CD4-positive, alpha-beta T cell treated with Interleukin-1 beta for 1 hour (primary cell): ENCODE measurements at places on chromosomes 2 and 18.

GRCh38 chr2:8520791-8521344 is 161.0 kb upstream of the ID2 start:
- DNase-seq, result no peak

DNA sequence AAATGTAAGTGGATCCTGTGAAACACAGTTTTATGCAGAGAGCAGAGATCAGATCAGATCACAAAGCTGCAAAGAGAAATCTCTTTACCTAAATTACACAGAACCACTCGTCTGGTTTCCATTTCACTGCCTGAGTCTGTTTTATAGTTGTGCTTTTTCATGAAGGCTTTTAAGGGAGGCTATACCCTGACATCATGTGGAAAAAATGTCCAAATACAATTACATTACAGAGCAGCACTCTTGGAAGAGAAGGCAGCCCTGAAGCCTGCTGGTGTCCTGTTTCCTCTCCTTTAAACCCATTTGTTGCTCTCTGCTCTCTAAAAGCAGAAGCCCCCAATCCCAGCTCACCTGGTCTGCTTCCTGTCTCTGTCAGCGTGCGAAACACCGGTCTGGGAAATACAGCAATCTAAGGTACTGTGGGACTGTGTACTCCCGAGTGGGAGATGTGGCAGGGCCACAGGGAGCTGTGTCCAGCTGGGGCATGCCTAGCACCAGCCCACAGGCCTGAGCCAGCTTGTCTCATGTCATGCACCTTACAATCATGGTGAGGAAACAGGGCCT is 24.8 kb upstream of the ZFP36L2 start:
- no peak for DNase-seq

- DNase-seq, result no peak
Measured at GRCh38 chr2:173979751-173980351, 14.7 kb upstream of the SP3 start.

- DNase-seq, result no peak
Measured at GRCh38 chr2:64832936-64833335, 156.3 kb upstream of the SLC1A4 start.

DNA sequence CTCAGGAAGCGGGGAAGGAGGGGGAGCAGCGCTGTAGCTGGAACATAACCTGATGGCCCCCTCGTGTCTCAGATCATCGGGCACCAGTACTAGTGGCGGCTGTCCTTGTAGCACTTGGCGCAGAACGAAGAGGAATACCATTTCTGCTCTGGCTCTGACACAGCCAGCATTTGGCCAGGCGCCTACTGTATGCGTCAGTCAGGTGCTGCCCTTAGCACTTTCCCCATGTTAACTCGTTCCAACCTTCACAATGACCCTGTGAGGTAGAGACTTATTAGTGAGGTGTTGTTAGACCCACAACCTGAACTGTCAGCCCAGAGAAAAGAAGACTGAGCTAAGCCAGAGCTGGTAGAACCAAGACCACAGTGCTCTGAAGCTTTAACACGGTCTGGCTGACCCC is 47.7 kb upstream of the EML6 start:
- no peak for DNase-seq

DNA sequence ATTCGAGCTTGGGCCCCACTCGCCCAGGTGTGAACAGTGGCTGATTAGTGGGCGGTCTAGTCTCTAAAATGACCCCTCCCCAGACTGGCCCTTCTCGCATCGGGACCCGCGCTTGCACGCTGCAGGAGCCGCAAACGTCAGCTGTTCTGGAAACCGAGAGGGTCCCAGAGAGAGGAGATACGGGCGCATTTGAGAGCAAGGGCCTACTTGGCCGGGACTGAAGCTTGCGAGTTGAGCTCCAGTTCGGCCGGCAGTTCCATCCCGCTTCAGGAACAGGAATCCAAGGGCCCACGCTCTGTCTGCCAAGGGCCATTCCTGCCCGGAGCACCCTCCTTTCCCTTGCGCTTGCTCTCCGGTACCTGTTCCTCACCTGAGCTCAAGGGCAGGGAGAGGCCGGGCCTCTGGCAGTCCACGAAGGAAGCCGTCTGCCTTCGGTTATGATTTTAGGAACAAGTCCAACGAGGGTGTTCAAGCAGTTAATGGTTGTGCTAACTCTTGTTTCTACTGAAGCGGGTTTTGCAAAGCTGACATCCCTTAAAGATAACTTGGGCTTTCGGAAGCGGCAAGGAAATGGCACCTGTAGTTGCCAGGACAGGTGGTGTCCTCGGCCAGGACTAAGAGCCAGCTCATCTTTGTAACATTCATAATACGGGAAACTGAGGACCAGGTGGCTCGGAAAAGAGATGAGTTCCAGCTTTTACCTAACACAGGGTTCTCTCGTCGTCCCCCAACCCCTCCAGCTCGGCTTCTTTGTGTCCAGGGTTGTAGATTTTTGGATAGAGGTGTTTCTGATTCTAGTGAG is 3.9 kb upstream of the DLX1 start:
- no peak for DNase-seq

- peak; percentile 9 for DNase-seq
Measured at GRCh38 chr2:74747411-74748080, 86.4 kb upstream of the HK2 start.

DNA sequence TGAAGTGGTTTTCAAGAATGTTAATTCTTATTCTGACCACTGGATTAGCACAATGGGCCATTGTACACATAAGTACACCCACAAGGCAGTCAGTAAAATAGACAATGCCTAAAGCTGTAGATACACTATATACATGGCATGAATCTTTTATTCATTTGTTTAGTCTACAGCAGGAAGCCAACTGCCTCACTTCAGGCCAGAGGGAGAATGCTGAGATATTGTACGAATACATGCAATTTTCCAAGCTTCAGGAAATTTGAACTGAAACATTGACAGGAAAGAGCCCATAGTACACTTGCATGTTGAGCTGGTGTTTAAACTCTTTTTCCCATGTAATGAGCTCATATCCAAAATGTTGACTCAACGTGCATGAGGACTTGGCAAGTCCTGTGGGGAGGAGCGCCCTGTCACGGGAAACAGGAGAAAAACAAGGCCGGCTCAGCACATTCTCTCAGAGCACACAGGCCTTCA is 111.6 kb upstream of the CYP1B1 start:
- no peak for DNase-seq

GRCh38 chr2:17228461-17228860 is 289.8 kb downstream of the RAD51AP2 start:
- no peak for DNase-seq

DNA sequence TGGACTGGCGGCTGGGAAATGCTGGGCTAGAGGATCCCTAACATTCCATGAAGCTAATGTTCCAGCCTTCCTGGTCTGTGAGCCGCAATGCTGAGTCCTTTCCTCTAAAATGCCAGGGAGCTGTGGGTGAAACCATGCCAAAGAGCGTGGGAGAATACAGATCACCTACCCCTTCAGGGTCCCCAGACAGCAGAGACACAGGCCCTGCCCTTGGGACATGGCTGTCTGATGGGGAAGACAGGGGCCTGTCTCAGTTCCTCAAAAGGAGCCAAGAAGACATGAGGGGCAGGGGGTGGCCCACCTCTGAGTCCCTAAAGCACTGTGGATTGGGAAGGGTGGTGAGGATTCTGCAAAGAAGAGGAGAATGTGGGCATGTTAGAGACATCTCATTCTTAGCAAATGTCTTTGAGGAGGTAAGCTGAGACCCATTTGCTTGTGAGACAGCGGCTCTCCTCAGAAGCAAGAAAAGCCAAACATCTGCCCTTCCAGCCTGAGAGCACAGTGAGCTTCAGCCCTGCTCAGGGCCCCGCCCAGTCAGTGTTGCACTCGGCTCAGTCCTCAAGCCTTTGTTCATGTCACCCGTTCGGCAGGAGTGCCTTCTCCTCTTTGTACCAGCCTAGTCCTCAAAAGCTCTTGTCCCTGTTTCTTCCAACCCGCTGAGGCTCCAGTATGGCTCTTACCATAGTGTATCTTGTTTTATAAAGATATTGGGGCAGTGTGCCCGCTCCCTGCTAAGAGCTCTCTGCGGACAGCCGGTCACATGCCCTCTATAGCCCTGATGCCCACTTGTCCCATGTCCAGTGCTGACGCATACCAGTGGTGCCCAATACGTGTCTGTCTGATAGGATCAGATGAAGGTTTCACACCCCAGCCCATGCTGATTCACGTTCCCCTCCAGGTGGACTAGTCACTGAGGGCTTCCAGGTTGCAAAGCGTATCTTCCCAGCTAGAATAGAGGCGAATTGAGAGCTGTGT is 286.2 kb downstream of the CYP26B1 start:
- DNase-seq, result no peak

DNA sequence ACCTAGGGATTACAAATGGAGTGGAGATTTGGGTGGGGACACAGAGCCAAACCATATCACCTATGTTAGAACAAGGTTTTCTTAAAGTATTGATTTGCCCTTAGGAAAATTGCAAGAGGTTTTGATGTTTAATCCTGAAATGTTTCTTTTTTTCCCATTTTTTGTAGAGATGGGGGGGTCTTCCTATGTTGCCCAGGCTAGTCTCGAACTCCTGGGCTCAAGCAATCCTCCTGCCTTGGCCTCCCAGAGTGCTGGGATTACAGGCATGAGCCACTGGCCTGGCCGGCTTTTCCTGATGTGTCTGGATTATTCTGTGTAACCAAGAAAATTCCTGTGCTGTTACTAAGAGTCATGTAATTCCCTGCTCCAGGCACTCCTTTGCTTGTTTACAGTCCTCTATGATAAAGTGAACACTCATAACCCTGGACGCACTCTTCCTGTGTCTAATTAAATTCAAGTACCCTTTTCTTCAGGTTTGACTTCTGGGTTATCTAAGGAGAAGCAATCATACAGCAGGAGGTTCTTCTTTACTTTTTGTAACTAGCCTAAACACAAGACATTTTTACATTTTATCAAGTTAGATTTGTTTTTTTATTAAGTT is 15.0 kb upstream of the CTDP1 start:
- DNase-seq, result no peak

DNA sequence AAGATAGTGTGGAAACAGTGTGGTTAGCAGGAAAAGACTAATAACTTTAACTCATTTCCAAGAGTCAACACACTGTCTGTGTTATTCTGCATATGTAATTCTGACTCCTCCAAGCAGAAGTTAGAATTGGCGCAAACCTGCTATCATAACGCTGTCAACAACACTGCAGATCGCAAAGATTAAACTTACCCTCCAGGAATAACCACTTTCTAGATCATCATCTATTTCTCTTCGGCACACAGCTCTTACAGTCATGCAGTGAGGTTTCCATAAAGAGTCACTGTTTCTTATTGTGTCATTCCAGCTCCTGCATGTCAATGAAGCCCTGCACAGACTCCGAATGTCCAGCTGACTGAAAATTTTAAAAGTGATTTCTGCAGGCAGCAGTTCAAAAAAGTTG is 2.4 kb downstream of the FBXO48 start:
- DNase-seq, result no peak

- no peak for DNase-seq
Measured at GRCh38 chr2:183349091-183349490, 224.8 kb downstream of the NUP35 start.

DNA sequence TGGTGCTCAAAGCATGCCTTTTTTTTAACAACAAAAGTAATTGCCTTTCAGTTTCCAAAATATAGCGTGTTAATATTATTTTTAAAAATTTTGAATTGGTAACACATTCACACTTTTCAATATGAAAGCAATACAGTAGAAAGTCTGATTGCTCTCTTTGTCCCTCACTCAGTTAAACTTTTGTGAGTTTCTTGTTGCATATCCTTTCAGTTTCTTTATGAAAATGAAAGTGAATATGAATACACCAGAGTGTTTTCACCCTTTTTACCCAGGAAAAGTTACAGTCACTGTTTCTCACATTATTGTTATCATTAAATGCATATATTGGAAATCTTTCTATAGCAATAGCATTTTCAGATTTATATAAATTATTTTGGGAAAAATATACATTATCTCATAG is 377.4 kb upstream of the CRIM1 start:
- no peak for DNase-seq

DNA sequence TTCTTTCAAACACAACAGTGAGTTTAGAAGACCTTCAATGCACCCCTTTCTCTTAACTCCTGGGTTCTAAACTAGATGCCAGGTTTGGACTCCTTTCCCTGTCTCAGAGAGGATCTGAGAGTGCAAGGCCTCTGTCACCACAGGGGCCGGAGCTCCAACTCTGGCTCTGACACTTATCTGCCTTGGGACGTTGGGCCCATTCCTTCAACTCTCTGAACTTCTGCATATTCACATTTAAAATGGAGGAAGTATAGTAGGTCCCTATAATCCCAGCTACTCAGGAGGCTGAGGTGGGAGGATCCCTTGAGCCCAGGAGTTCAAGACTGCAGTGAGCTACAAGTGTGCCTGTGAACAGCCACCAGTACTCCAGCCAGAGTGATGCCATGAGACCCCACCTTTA is 44.1 kb upstream of the ZFP36L2 start:
- DNase-seq, result no peak

DNA sequence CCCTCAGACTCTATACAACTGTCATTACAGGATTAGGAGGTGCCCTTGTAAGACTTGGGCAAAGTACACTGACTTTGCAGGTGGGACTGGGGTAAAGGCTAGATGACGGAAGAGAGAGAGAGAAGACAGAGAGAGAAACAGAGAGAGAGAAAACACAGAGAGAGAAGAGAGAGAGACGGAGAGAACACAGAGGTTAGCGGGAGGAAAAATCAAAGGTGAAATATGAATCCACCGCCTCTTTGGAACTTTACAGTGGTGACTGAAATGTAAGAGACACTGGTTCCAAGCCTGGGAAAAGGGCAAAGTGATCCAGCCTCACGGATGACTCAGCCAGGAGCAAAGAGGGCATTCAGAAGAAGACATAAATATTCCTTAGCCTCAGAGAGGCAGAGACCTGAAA is 25.1 kb upstream of the CAB39 start:
- no peak for DNase-seq

- DNase-seq, result no peak
Measured at GRCh38 chr2:213199871-213200270, 48.5 kb upstream of the IKZF2 start.

- no peak for DNase-seq
Measured at GRCh38 chr2:8796315-8796848, 41.0 kb downstream of the KIDINS220 start.

DNA sequence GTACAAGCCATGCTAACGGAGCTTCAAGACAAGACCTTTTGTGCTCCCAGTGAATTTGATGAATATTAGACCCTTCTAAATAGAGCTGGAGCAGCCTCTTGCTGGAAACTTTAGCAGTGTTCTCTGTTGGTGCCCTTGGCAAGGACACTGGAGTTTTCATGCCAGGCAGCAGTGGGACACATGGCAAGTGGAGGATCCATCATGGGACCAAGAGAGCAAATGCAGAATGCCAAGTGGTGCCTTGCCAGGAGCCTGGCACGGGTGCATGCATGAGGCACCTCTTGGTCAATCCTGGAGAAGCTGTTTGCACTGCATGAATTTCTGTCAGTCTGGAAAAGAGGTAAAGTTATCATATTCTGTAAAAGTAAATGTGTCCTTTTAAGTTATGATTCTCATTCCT is 59.1 kb downstream of the NETO1 start:
- DNase-seq, result no peak

DNA sequence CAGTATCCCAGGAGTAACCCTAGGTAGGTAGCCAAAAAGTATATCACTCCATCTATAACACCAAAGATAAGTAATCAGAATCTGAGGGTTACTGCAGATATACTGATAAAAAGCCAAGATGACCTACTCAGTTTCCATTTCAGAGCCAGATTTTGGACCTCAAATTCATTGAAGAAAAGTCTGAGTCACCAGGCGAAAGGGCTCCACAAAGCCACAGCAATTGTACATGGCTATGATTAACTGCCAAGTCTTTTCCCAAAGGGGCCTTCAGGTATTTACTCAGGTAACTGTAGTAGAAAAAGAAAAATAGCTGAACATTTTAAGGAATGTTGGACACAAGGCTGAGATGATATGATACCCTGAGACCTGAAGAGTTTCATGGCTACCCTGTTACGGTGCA is 75.6 kb upstream of the KCNH7 start:
- DNase-seq, result no peak
